ENCODE measurements at places on chromosomes 2 and 18.

DNA sequence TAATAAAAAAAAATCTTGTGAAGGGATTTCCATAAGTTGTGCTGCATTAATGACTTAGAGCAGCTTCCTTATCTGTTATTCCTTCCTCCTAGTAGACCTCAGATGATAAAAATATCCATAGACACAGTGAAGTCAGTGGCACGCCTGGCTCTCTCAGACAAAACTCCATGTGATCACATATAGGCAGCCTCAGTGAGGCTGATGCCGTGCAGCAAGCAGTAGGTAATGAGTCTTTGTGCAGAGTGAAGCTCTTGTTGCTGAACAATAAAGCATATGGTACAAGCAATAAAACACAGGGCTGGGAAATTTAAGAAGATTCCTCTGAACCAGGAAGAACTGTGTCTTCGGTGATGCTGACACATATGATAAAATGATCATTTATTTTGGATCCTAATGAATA, 102.7 kb downstream of the CSRNP3 start:
- DNase-seq: no peak

- no peak for DNase-seq
Measured at GRCh38 chr2:235725016-235725489, 231.2 kb downstream of the AGAP1 start.

GRCh38 chr18:47893939-47894699, 36.3 kb downstream of the SMAD2 start:
- no peak for DNase-seq

- DNase-seq: no peak
Measured at GRCh38 chr2:58137856-58138255, 91.2 kb downstream of the VRK2 start.

DNA sequence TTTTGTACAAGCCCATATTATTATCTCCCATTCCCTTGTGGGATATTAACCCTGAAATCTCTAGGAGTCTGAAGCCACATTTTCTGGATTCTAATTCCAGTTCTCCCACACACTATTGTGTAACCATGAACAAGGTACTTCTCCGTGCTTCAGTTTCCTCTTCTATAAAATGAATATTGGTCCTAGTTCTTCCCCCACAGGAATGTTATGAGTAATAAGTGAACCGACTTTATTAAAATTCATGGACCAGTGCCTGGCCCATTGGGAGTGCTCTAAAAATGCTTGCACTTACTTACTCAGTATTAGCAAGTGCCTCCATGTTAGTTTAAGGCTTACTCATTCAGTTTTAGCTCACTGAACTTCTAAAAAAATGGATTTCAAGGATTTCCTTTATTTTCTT, 1.4 kb upstream of the ACMSD start:
- no peak for DNase-seq

DNA sequence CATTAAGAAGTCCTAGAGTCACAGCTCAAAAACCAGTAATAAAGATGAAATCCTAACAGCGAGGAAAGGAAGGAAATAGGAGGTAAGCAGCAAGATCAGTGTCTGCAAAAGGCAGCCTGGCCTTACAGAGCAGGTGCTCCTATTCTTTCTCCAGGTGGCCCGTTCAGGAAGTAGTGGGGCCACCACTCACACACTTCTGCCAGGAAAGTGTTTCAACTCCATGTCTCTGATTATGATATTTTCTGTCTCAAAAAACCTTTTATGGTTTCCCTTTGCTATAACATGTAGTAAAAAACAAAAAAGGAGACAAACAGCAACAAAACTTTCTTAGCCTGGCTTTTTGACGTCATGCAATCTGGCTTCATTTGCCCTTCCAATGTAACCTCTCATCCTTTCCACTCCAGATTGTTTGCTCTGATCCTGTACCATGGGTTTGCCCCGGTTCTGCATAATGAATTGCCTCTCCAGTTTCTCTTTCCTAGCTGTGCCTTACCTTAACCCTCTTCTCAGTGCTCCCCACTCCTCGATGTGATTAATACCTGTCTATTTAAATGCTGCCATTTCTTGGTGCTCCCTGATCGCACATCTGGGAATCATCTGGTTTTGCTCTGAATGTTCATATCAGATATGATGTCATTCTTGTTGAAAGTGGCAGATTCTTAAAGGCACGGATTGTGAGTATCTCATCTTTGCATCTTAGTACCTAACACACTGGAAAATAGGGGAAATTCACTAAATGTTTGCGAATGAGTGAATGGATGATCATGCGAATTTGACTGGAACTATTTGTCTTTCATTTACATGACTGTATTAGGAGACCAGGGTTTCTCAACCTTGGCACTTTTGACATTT, 50.6 kb upstream of the PTPRM start:
- no peak for DNase-seq

DNA sequence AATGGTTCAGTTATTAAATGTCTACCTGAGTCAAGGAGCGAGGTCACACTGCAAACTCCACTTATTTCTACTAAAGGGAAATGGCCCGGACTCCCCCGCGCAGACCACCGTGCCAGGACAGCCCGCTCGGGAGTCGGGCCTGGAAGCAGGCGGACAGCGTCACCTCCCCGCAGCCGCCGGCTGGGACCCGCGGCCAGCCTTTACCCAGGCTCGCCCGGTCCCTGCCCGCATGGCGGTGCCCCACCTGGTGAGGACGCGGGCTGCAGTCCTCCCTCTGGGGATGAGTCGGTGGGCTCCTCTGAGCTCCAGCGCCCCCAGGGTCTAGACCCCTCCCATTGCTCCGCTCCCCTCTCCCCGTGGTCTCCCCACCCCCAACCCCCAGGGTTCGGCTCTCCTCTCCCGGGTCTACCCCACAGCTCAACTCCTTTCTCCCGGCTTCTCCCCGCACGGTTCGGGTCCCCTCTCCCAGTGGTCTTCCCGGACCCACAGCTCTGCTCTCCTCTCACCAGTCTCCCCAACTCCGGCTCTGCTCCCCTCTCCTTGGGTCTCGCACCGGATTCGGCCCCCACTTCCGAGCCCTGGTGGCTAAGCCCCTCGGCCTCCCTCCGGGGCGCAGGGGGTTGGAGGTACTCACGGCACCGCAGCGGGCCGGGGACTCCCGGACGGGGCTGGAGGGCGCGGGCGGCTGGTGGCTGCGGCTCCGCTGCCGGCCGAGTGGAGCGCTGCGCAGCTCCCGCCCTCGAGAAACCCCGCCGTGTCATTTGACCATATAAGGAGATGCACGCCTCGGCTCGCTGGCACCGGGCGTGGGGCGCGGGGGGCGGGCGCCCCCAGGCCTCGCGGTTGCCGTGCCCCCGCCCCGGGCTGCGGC, at the start of gene FHL2:
Gene FHL2, minus strand, starts transcription at position 716 of the 871 bp plus-strand sequence. CDS start 12,535 bp downstream, outside the sequence.
- DNase-seq: peak; percentile 29

DNA sequence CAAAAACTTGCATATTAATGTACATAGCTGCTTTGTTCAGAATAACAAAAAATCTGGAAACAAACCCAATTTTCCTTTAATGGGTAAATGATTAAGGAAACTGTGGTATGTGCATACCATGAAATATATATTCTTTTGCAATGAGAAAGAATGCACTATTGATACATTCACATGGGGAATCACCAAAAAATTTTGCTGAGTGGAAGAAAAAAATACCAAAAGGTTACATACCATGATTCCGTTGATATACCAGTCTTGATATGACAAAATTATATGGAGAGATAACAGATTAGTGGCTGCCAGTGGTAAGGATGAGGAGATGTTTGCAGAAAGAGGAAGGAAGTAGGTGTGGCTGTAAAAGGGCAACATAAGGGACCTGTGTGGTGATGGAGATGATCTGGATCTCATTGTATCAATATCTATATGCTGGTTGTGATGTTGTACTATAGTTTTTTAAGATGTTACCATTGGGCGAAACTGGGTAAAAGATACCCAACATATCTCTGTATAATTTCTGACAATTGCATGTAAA, 54.6 kb upstream of the BCL2L11 start:
- DNase-seq: no peak

- no peak for DNase-seq
Measured at GRCh38 chr2:110800611-110801402, 68.4 kb downstream of the ACOXL start.

GRCh38 chr2:208407667-208408066, 1.1 kb downstream of the PTH2R start:
- no peak for DNase-seq

GRCh38 chr2:96241900-96242611, 23.7 kb downstream of the TMEM127 start:
- no peak for DNase-seq

GRCh38 chr2:235806986-235807750, 313.3 kb downstream of the AGAP1 start:
- no peak for DNase-seq

DNA sequence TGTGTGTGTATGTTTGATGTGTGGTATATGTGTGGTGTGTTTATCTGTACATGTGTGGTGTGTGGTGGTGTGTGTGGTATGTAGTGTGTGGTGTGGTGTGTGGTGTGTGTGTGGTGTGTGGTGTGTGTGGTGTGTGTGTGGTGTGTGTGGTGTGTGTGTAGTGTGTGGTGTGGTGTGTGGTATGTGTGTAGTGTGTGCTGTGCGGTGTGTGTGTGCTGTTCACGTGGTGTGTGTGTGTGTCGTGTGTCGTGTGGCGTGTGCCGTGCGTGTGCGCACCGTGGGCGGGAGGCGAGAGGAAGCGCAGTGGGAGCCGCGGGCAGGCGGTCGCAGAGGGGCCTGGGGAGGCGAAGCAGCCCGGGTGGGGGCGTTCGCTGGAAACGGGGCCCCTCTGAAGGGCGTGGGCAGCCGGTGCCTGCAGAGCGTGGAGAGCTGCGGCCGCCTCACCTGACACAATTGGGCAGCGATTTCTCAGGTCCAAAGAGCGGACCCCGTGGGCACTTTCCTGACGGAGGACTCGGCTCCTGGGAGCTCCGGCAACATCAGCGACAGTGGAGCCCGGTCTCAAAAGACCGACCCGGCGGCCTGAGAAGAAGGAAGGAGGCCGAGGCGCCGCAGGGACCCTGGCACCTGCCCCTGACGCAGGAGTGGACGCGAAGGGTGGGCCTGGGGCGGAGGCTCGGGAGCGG, 741.1 kb upstream of the SALL3 start:
- no peak for DNase-seq

DNA sequence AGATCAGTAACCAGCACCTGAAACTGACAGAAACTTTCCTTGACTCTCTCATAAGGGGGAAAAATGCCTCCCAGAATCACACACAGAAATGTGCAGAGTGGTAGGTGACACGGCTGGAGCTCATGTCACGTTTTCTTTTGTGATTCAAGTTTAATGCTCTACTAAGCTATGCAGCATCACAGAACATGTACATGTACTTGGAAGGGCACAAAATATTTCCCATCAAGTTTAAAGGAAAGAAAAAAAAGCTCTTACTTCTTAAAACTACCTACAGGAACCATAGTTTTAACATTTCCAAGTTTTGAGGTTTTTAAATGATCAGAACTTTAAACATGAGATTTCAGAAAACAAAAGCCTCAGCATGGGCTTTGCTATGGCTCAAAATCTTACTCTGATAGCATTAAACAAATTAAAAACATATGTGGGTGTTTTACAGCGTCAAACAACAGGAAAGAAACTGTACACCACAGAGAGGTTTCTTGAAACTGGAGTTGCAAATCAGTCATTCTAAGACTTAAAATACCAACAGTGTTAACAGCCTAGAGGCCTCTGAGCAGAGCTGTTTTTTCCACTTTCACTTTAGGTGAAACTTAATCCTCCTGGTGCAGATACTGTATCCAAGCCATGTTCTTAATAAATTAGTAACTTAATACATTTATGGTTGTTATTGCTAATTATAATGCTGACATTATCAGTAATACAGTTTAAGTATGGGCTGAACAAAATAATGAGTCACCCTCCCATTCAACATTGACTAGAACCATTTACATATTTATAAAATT, 30.1 kb downstream of the MBP start:
- no peak for DNase-seq

- DNase-seq: no peak
Measured at GRCh38 chr2:104528101-104528500, 325.8 kb upstream of the POU3F3 start.

GRCh38 chr2:225742487-225742886, 343.0 kb downstream of the NYAP2 start:
- no peak for DNase-seq

DNA sequence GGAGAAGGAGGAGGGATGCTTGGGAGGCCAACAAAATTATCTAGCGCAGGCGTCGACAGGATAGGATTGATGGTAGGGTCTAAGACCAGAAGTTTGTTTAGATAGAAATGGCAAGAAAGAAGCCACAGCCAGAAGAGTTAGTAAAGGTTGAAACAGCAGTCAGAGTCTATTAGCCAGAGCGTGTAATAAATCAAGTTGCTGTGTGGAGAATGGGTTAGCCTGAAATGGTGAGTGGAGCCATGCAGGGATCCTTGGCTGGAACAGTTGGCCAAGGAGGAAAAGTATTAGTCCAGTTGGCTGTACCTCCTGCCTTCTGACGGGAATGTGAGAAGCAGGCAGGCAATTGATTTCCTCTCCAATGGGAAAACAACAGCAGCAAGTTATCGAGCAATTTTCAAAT, 190.7 kb upstream of the CCDC68 start:
- DNase-seq: no peak

DNA sequence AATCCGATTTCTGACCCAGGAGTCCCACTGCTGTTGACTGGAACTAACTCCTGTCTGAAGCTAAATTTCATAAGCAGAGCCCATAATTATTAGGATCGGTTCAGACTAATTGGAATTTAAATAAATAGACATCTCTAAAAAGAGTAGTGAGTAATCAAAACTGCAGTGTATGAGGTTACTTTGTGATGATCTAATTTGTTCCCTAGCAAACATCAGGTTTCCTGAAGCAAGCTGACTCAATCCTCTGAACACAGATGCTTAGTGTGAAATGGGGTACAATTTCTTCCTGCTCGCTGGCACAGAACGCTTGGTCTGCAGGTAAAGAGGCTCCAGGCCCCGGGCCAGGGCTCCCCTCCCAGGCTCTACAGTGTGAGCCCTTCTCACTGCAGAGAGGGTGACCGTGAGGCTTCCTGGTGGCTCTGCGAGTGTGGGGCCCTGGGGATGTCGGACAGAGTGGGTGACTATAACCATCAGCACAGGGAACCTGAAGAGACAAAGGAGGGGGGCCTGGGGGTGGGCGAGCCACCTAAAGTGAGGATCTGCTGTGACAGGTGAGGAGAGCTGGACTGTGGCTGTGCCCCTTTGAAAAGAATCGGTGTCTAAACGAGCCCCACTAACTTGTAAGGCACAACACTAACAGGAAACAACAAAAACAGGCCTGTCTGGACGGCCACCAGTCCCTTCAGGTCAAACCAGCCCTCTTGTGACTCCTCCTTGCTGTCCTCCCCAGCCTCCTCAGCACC, 20.2 kb downstream of the CHST10 start:
- no peak for DNase-seq

DNA sequence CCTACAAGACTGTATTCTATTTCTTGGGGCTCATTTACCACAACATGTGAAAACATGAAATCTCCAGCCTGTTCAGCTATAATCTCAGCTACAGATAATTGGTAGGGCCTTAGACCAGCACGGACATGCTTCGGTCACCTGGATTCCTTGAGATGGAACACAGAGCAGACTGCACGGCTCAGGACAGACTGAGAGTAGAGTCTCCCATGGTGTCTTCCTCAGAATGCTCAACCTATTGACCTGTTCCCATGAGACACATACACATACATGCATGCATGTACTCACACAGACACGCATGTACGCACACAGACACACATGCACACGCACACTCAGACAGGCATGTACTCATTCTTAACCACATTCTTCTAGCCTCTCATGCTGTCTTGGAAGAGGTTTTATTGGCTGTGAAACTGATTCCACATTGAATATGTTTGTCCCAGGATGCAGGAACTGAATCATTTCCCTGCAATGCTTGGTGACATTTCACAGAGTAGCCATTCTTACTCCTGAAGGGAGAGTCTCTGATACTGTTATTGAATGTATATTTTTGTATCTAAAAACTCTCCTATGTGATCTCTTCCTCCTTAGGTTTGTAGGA, 23.5 kb upstream of the BZW1 start:
- no peak for DNase-seq
